ENCODE measurements at places on chromosomes 7 and 10.

- peak; percentile 53 for DNase-seq
Measured at GRCh38 chr7:118372530-118372929, 148.0 kb downstream of the ANKRD7 start.

DNA sequence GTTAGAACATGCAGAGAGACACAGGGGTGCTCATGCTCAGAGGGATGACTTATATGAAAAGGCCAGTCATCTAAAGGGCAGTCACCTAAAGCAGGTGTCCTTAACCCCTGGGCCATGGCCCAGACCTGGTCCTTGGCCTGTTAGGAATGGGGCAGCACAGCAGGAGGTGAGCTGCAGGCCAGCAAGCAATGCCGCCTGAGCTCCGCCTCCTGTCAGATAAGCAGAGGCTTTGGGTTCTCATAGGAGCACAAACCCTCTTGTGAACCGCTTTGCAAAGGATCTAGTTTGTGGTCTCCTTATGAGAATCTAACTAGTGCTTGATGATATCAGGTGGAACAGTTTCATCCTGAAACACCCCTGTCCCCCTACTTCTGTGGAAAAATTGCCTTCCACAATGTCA, 14.5 kb downstream of the ANKRD7 start:
- no peak for DNase-seq

GRCh38 chr7:1458683-1459511, at the start of gene MICALL2:
Gene MICALL2, minus strand, starts transcription at chr7:1459470. Its CDS starts 144 bp downstream, at chr7:1459326.
- DNase-seq, result peak; percentile 85

- peak; percentile 48 for DNase-seq
Measured at GRCh38 chr7:128304212-128304611, 39.5 kb downstream of the RBM28 start.

GRCh38 chr10:114000457-114001010, 43.1 kb upstream of the ADRB1 start:
- DNase-seq, result no peak
